ENCODE measurements at places on chromosomes 1 and 21.

DNA sequence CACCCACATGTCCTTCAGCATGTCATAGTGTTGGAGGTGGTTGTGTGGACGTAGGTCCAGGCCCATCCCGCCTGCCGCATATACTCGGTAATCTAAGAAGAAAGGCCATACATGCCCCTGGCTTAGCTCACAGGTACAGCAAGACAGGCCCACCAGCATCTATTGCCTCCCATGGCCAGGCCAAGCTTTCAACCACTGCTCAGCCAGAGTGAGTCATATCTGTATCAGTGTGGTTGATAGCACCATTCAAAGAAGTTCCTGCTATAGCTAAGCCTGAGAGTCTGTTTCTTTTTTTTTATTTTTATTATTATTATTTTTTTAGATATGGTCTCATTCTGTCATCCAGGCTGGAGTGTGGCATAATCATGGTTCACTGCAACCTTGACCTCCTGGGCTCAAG lies 17.0 kb downstream of the KLHDC8A start:
- no peak for DNase-seq

DNA sequence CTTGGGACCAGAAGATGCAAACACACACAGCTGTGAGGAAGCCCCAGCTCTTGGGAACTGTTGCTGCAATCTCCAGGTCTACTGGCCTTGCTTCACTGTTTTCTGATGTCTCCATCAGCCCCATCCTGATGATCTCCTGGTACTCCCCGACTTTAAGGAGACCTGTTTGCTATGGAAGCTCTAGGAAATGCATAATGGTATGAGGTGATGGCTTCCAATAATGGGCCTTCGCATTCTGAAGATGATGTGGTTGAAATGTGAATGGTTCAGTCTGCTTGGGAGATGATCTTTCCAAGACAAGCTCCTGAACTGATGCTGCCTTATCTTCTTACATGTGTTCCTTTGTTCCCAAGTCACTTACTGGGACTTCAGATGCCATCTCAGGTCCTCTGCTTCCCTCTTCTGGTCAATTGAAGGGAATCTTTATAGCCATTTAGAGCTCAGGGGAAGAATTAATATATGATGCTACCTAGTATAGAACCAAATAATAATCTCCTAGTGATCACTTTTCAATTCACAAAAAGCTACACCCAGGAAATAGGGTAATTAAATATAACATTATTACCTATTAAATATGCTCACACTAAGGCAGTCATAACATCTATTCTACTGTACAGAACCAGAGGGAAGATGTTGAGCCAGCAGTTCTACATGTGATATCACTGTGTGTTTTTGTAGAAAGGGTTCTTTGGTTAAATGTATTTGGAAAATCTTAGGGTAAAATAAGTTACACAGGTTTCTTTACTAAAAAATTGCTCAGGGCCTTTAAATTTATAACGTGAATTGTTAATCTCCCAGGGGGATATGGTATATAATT lies 73.9 kb upstream of the VTCN1 start:
- peak; percentile 67 for DNase-seq

- peak; percentile 38 for DNase-seq
Measured at GRCh38 chr1:150995896-150996295, 10.8 kb downstream of the MINDY1 start.

DNA sequence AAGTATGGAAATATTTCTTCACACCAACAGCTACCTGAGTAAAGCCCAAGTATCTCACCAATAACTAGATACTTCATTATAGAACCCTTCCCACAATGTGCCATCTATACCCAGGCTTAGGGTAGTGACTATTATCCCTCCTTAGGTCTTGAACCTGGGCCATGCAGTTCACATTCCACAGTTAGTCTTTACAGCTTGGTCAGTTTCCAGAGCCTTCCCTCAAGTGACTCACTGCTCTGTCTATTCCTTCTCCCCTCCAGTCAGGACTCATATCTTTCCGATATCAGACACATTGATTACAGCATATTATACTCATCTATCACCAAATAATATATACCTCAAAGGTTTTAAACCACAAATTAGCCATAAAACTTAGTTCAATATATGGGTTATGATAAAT lies 23.6 kb downstream of the VAMP4 start:
- no peak for DNase-seq

DNA sequence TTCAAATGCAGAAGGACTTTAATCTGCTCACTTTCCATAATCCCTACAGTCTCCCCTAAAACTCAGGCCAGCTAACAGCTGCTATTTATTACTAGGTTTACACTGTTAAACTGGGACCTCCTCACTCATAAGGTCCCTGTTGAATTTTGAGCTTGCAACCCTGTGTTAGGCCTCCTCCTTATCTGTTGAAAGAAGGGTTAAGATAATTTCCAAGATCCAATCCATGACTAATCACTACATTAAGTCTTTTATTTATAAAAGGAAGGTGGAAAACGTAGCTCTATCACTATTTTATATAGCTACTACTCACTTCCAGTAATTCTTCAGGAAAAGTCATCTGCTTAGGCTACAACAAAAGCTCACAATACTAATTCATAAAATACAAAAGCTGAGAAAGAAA lies 79.5 kb downstream of the EVI5 start:
- no peak for DNase-seq
